ENCODE measurements at places on chromosomes 4 and X.

GRCh38 chr4:7134737-7135388, 57.5 kb upstream of the SORCS2 start:
- no peak for DNase-seq

DNA sequence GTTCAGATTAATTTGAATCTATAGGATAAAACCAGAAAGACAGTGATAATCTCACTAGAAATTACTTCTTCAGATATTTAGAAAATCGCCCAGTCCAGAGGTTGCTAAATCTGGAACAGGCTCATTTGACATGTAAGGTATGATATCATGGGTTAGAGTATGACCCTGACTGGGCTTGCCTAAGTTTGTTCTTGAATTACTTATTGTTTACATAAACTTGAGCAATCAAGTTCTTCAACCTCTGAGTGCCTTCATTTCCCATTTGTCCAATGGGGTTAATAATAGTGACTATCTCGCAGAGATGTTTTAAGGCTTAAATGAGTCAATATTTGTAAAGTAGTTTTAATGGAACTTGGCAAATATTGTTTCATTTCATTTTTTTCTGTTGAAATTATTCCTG, 1947.6 kb upstream of the IGFBP7 start:
- no peak for DNase-seq

GRCh38 chr4:53711926-53712325, 120.6 kb upstream of the LNX1 start:
- DNase-seq, result no peak

- DNase-seq, result no peak
These were observed 34.8 kb downstream of the PJA1 start for GRCh38 chrX:69130439-69130838.

DNA sequence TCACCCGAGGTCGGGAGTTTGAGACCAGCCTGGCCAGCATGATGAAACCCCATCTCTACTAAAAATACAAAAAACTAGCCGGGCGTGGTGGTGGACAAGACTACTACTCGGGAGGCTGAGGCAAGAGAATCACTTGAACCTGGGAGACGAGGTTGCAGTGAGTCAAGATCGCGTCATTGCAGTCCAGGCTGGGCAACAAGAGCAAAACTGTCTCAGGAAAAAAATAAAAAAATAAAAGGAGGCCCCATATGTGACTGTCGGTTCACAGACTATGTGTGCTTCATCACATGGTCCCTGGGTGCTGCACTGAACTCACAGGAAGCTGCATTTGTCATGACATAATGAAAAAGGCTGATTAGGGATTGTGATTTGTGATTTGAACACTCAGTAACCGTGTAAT, 6.4 kb downstream of the TRIML1 start:
- no peak for DNase-seq

- no peak for DNase-seq
These were observed 151.7 kb upstream of the RPS6KA6 start for GRCh38 chrX:84339507-84340364.

DNA sequence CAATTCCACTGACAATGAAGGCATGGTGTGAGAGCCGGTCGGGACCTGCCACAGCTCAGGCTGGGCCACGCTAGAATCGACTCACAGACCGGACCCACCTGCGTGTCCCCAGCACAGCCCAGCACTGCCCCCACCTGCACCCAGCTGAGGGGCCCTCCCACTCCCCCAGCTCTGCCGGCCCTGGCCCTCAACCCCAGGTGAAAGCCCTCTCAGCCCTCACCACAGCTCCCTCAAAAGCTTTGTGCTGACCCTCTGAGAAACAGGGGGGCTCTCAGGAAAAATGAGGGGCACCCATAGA, 25.1 kb downstream of the GAK start:
- DNase-seq, result no peak

DNA sequence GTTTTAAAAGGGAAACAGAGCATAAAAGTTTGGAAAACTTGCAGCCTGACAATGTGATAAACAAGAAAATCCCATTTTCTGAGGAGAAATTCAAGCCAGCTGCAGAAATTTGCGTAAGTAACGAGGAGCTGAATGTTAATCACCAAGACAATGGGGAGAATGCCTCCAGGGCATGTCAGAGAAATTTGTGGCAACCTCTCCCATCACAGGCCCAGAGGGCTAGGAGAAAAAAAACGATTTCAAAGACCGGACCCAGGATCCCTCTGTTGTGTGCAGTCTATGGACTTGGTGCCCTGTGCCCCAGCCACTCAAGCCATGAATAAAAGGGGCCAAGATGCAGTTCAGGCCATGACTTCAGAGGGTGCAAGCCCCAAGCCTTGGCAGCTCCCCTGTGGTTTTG, 355.4 kb upstream of the NDST3 start:
- no peak for DNase-seq

Measured in nucleus accumbens (tissue), 56 donors.